Activated T-cell treated with anti-CD3 and anti-CD28 coated beads for 1 hour (primary cell): ENCODE measurements at places on chromosomes 3 and 15.

GRCh38 chr3:119279101-119279554, 15.1 kb upstream of the ARHGAP31 start:
- no peak for DNase-seq

DNA sequence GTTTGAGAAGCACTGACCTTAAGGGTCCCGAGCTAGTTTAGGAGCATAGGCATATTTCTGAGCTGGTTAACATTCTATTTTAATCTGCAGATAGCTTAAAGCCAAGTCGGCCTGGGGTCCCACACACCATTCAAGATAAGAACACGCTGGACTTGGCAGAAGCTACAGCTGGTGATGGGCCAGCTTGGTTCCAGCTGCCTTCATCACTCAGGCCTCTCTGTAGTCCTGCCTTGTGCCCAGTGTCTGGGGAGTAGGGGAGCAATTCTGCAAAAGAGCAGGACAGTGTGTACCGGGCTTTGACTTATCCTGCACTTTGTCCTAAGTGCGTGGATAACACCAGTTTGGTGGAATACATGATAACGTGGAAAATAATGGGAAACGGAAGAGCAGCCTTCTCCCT, 164.5 kb downstream of the MEGF11 start:
- DNase-seq: no peak

GRCh38 chr15:25869701-25870100, 6.6 kb upstream of the ATP10A start:
- DNase-seq: no peak

DNA sequence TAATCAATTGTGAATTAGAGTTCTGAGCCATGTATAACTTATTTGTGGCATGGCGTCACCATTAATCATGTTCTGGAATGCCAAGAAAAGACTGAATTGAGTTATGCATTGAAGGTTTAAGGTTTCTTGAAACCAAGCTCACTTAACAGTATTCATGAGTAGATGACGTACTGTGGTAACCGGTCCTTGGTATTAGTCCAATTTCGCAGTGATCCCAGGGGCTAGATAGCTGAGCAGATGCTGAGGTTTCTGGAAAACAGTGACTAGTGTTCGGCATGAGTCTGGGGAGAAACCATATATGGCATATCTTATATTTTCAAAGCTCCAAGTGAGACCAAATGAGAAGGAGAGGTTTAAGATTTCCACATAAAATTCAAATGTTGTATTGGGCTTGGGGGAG, 218.3 kb upstream of the LYSMD4 start:
- no peak for DNase-seq

- no peak for DNase-seq
Observed at GRCh38 chr3:1406250-1406649, 313.4 kb downstream of the CNTN6 start.

GRCh38 chr3:143751643-143752178, 96.6 kb downstream of the SLC9A9 start:
- peak; percentile 2 for DNase-seq
